Activated naive CD8-positive, alpha-beta T cell treated with anti-CD3 and anti-CD28 coated beads, Interleukin-2, amount 10 ng/mL, durations not matched to agents 7 days and 5 days (primary cell): ENCODE measurements at places on chromosomes 1 and 21. TPM values are rescaled to one million over a fixed set of nuclear protein-coding genes. Genes with fewer than 3 reads are reported as not detected.
A peak's percentile ranks its signal among the peaks of the same experiment; 100 is the strongest.

The RAP1GAP gene
- total RNA-seq: 0.37 TPM

The PRAMEF13 gene
- not detected for total RNA-seq

The SPRR4 gene
- not detected for total RNA-seq

The CFHR3 gene
- not detected for total RNA-seq

The GNAT2 gene
- total RNA-seq: 0.22 TPM

The CDC42BPA gene
- total RNA-seq: 0.91 TPM

DNA sequence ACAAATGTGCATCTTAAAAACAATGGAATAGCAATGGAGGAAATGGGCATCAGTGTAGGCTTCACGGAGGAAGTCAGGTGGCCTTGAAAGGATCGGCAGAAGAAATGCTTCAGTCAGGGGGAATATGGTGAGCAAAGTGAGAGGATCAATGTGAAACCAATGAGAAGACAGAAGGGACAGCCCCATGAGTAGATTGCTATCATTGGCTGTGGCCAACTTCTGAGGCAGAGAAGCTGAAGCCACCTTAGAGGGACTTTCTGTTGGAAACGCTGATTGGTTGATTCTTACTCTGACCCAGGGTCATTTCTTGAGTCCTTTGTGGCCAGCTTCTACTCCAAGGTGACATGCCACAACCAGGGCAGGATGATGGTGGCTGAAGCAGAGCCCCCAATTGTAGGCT is 130.7 kb upstream of the ZNF648 start:
- DNase-seq: no peak
- H3K27ac ChIP-seq: no peak overlapping the region
- no peaks in the 10 kb centered on the region for H3K4me1 ChIP-seq

DNA sequence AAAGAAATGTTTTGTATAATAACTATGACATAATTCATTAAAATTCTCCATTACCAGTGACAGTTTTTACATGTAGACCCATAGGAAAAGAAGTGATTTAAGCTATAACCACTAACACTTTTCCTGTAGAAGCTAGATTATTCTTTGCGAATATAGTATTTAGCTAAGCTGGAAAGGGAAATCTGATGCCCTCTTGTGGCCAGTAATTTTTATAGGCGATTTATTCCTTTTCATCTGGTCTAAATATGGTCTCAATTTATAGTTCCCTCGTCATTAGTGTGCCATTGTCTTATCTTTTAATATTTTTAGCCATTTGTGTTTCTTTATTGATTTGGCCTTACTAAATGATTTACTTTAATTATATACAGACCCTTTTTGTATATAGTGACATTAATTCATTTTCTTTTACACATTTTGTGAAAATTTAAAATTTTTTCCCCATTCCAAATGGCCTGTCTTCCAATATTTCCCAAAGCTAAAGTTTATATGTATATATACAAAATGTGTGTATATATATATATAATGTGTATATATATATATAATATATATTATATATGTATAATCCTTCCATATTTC is 26.7 kb downstream of the BTG3 start:
- H3K27me3 ChIP-seq: no peaks in the 10 kb centered on the region
- H3K4me1 ChIP-seq: no peaks in the 10 kb centered on the region
- H3K36me3 ChIP-seq: peaks cover 2% of the 10 kb centered on the region
- no peak overlapping the region for H3K27ac ChIP-seq
- no peak for DNase-seq

- peak; percentile 30 for DNase-seq
- H3K4me1 ChIP-seq: no peaks in the 10 kb centered on the region
- no peaks in the 10 kb centered on the region for H3K36me3 ChIP-seq
- no peak overlapping the region for H3K4me3 ChIP-seq
These were observed 221.4 kb upstream of the PKN2 start for GRCh38 chr1:88462488-88463261.

DNA sequence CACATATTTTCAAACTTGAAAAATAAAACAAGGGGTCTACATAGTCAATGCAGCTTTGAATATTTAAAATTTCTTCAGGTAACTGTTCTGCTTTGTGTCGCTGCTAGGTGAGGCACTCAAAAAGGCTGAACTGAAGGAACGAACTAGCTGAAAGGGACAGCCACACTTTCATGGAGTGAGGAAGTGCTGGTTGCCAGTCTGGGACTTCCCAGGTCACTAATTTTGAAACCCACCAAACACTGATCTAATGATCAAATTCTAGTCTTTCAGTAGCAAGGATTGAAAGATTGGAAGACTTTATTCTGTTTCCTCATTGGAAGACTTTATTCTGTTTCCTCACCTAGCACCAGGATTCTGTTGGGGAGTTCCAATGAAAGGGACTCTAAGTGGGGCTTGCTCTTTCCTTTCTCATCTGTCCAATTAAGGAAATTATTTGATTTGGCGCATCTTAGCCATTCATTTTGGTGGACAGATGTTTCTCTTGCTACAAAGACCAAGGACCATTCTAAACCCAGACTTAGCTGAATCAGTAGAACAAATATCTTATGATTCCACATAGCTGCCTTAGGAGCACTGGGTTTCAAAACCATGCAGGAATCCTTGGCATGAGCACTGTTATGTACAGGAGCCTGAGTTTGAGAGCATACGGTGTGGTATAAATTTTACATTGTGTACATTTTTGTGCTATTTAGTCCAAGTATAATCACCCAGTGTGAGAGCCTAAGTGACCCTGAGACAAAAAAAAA is 10.9 kb upstream of the ARID1A start:
- no peak overlapping the region for H3K27ac ChIP-seq
- DNase-seq: no peak
- no peak overlapping the region for H3K4me3 ChIP-seq
- H3K27me3 ChIP-seq: no peaks in the 10 kb centered on the region

- H3K27me3 ChIP-seq: peaks cover 22% of the 10 kb centered on the region
- H3K4me3 ChIP-seq: no peak overlapping the region
These were observed 3.9 kb downstream of the C1orf198 start for GRCh38 chr1:230864441-230864840.

DNA sequence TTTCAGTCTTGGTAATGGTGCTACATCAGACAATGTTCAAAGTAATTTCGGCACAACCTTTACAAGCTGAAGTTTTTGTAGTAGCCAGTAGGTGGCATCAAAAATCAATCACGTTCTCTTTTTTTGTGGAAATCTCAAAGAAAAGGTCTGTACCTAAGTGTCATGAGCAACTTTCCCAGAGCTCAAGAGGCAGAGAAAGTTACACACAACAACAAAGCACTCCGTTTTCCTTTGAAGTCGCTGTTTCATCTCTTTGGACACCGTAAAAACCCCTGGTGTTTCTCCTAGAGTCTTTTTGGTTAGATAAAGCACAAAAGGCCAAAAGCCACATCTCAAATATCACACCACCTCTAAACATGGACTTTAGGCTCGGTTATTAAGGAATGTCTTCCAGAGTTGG is 131.6 kb downstream of the LHX8 start:
- no peak overlapping the region for H3K27ac ChIP-seq
- H3K36me3 ChIP-seq: no peaks in the 10 kb centered on the region
- H3K4me1 ChIP-seq: no peaks in the 10 kb centered on the region
- no peak overlapping the region for H3K4me3 ChIP-seq
- H3K27me3 ChIP-seq: peaks cover 5% of the 10 kb centered on the region

DNA sequence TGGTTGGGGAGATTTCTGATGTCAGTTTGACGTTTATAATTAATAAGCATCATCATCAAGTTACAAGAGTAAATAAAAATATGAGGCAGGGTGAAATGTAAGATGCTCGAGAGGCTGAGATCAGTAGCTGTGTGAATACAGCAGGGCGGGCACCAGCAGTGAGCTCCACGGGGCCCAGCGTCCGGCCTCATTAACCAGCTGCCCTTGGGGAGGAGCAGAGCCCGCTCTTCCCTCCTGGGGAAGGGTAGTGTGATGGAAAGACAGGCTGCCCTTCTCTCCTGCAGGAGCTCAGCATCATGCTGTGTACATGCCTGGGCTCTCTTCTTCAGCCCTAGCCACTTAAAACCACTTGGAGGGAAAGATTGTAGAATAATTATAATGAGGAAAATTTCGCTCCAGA is 23.4 kb downstream of the PDE9A start:
- no peak for DNase-seq
- peaks cover 24% of the 10 kb centered on the region for H3K4me1 ChIP-seq
- no peaks in the 10 kb centered on the region for H3K36me3 ChIP-seq

DNA sequence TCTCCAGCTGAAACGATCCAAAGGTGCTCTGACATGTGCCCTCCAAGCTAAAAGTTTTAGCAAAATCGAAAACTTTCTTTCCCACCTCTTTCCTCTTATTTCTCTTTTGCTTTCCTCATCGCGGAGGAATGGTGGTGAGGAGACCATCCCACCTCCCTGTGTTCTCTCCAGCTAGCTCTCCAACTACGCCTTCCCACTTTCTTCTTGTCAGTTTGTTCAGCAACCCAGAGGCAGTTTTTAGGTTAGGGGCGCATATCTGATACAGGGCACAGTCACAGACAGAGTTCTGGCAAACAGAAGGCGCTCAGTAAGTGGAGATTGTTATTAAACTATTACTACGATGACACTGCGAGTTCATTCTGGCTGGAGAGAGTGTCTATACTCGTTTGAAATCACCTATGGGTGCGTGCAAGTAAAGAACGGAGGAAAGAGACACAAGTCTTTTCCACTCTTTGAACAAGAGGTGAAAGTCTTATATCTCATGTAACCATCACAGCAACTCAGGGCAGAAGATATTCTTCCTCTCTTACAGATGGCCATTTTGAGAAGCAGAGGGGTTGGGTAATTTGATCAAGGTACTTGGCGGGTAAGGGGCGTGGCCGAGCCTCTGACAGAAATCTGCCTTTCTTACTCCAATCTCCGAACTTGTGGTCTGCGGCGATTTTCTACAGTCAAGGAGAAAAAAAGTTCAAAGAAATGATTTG is 13.9 kb downstream of the HLX start:
- peaks cover 64% of the 10 kb centered on the region for H3K27me3 ChIP-seq
- peaks cover 3% of the 10 kb centered on the region for H3K36me3 ChIP-seq
- peaks cover 2% of the 10 kb centered on the region for H3K4me1 ChIP-seq
- no peak for DNase-seq
- peak overlapping the region; percentile 61 for H3K4me3 ChIP-seq

DNA sequence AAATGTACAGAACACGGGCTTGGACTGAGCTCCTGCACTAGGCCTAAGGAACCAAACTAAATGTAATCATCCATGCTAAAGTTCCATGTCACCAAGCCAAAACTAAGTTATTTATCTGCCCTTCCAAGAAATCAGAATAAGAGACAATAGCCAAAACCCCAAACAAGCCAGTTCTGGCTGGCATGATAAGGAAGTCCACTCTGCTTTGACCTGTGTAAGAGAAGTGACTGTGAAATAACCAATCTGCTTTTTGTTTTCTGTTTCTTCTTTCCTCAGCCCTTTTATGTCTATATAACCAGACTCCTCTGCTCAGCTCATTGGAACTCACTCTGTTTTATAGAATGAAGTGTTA is 15.1 kb downstream of the PLPPR5 start:
- peaks cover 5% of the 10 kb centered on the region for H3K27me3 ChIP-seq
- peaks cover 1% of the 10 kb centered on the region for H3K4me1 ChIP-seq
- H3K36me3 ChIP-seq: no peaks in the 10 kb centered on the region
- no peak for DNase-seq
- H3K4me3 ChIP-seq: no peak overlapping the region

DNA sequence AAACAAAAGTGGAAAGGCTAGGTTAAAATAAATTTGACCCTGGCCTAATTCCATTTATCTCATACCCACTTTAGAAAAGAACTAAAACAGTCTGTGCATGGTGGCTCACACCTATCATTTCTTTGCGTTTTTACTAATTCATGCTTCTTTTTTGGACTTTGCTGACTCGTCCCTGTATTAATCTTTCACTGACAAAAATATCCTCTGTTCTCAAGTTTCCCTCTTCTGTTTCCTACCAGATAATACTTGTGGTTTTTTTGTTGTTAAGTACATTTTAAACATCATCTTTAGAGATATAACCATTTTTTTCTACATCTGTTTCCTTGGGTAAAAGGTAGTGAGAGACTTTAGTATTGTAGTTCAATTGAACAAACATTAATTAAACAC is 11.5 kb downstream of the CNST start:
- no peak for DNase-seq
- peaks cover 35% of the 10 kb centered on the region for H3K4me1 ChIP-seq
- H3K27ac ChIP-seq: peak overlapping the region; percentile 12
- H3K27me3 ChIP-seq: no peaks in the 10 kb centered on the region
- H3K36me3 ChIP-seq: peaks cover 21% of the 10 kb centered on the region
- H3K4me3 ChIP-seq: peak overlapping the region; percentile 10

GRCh38 chr1:239386453-239387303 is at the start of gene CHRM3:
Gene CHRM3, plus strand, starts transcription at chr1:239386568. Its CDS starts 520,884 bp downstream, at chr1:239907452.
- H3K27ac ChIP-seq: no peak within 1 kb of the TSS
- H3K4me1 ChIP-seq: peaks cover 16% of the 10 kb centered on the region
- peak within 1 kb of the TSS; percentile 88 for H3K4me3 ChIP-seq

DNA sequence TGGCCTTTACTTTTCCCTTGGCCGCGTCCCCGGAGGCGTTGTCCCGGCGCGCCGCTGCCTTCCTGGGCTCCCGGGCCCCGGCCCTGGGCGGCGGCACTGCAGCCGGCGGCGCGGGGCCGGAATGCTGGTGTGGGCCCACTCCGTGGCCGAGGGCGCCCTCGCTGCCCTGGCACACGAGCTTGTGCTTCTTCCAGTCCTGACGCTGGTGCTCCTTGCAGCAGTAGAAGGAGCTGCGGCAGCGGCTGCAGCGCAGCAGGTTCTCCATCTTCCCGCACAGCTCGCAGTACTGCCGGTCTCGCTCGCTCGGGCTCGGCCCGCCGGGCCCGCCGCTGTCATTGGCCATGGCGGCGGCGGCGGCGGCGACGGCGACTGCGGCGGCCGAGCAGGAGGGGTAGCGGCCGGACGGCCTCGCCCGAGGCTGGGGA is 529 bp downstream of the EGLN1 start:
- no peak for DNase-seq
- H3K27me3 ChIP-seq: peaks cover 10% of the 10 kb centered on the region
- peak overlapping the region; percentile 68 for H3K4me3 ChIP-seq
- peaks cover 36% of the 10 kb centered on the region for H3K4me1 ChIP-seq
- H3K36me3 ChIP-seq: peaks cover 27% of the 10 kb centered on the region

DNA sequence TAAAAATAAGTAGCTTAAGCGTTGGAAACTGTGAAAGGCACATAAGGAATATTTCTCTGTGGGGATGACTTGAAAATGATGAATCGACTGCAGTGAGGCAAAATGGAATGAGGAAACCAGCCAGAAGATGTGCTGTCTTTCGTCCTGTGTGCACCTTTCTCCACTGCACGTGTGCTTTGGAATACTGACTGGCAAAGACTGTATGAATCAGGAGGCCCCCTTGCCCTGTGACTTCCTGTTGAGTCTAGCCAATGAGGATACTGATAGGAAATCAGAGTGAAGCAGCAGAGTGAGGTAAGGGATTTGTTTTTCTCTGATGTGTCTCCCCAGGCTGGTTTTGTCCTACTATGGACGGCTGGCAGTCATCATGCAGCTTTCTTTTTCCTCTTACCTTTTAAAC is 118.2 kb upstream of the ADGRL4 start:
- H3K27me3 ChIP-seq: no peaks in the 10 kb centered on the region
- no peaks in the 10 kb centered on the region for H3K4me1 ChIP-seq
- DNase-seq: no peak
- no peak overlapping the region for H3K27ac ChIP-seq
- H3K4me3 ChIP-seq: no peak overlapping the region

DNA sequence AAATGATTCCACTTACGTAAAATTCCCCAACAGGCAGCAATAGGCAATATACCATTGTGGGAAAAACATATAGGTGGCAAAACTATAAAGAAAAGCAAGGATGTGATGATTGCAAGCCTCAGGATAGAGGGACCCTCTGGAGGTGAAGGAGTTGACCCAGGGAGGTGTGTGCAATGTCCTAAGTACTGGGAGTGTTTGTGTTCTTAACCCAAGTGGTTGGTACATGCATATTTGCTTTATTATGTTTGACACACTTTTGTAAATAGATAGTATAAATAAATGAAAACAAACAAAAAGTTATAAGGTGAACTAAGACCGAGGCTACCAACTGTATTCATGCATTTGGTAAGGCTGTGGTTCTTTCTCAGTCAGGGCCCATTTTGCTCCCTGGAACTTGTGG is 7.5 kb downstream of the MX1 start:
- peak overlapping the region; percentile 47 for H3K27ac ChIP-seq
- no peak for DNase-seq
- H3K27me3 ChIP-seq: no peaks in the 10 kb centered on the region
- H3K4me3 ChIP-seq: peak overlapping the region; percentile 68
- peaks cover 75% of the 10 kb centered on the region for H3K4me1 ChIP-seq
- H3K36me3 ChIP-seq: peaks cover 77% of the 10 kb centered on the region
